Cardiac fibroblast (primary cell): ENCODE measurements at places on chromosomes 12 and 14.

DNA sequence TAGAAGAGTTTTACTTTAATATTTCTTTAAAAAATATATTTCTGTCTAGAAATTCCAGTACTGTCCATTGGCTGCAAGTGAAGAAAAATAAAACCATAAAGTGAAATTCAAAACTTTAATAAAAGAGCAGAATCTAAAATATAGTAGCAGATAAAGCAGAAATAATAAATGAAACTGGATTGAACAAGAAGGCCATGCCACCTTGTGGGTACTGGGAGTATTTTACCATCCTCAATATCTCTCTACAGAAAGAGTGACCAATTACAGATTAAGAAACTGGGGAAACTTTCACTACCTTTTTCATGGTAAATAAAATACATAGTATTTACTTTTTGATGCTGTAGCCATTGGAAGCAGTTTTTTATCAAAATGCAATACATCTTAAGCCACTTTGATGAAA is 220.5 kb downstream of the BCAT1 start:
- DNase-seq = peak; percentile 66

DNA sequence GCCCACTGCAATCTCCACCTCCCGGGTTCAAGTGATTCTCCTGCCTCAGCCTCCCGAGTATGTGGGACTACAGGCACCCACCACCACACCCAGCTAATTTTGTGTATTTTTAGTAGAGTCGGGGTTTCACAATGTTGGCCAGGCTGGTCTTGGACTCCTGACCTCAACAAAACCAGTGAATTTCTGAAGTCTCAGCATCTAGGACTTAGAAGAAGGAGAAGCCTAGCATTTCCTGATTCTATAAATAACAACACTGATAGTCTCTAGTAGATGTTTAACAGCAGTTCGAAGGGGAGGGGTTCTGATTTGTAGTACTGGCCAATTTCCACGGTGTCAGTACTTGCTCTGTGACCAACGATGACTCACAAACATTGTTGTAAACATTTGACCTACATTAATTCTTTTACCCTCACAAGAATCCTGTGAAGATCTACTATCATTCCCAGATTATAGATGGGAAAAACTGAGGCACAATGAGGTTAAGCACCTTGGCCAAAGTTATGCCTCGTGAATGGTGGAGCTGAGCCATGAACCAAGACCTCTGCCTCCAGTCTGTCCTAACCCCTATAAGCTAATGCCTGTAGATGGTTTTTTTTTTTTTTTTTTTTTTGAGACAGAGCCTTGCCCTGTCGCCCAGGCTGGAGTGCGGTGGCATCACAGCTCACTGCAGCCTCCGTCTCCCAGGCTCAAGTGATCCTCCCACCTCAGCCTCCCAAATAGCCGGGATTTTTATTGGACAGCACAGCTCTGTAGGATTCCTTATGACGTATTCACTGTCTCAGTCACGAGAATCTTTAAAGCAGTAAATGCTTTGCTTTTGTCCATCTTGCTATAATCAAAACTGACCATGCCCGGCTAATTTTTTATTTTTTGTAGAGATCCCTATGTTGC is 5.2 kb downstream of the P2RX4 start:
- peak; percentile 90 for DNase-seq

DNA sequence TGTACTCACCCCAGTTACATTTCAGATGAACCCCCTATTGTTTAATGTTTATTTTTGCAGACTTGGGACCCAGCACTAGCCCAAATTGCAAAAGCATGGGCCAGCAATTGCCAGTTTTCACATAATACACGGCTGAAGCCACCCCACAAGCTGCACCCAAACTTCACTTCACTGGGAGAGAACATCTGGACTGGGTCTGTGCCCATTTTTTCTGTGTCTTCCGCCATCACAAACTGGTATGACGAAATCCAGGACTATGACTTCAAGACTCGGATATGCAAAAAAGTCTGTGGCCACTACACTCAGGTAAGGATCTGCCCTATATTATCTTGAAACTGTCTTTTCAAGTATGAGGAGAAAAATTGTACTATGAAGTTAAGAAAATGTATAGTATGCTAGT is 1.2 kb downstream of the GLIPR1 start:
- peak; percentile 91 for DNase-seq

- no peak for DNase-seq
These were observed 80.7 kb downstream of the EPS8 start for GRCh38 chr12:15708396-15709076.

- DNase-seq = peak; percentile 57
These were observed 141.0 kb upstream of the ARHGAP5 start for GRCh38 chr14:31936115-31936514.

DNA sequence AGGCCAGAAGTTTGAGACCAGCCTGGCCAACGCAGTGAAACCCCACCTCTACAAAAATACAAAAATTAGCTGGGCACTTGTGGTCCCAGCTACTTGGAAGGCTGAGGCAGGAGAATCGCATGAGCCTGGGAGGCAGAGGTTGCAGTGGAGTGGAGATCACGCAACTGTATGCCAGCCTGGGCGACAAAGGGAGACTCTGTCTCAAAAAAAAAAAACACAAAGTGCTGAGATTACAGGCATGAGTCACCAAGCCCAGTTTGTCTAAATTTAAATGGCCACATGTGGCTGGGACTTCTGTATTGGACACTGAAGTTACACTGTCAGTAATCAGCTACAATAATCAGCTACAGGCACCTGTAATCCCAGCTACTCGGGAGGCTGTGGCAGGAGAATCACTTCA is 100.9 kb upstream of the AEBP2 start:
- DNase-seq = no peak

GRCh38 chr12:96529912-96530311 is 40.5 kb downstream of the CFAP54 start:
- peak; percentile 10 for DNase-seq

DNA sequence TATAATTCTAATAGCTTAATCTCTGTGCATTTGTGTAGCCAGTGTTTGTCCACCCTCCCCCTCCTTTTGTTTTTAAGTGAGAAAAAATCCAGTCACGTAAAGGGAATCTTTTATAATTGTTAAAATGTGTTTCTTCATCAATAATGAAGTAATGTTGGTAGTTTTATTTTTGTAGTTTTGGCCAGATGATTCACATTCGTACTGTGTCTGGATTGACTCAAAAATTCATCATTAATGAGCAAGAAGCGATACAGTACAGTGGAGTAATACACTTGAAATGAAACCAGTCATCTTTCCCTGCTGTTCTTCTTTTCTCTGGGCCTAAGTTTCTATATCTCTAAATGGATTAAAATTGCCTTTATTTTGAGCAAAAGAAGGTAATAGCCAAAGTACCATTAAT is 86.5 kb downstream of the SRGAP1 start:
- peak; percentile 83 for DNase-seq

- peak; percentile 72 for DNase-seq
These were observed 424 bp downstream of the TEDC1 start for GRCh38 chr14:105491366-105491973.

DNA sequence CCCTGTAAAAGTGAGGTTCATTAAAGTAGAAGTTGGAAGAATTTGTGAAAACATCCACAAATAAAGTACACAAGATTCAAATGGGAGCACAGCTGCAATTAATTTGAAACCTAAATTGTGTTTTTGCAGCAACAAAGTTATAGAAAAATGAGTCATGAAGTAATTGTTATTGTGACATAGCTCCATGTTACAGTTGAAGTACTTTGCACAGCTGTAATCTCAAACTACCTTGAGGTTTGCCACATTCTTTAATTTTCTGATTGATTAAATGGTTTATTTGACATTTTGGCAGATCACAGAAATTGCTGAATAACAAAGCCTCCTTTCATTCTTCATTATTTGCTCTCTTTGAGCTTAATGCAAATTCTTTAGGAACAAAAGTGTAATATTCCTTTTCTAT is 111.3 kb downstream of the RMST start:
- DNase-seq = no peak

DNA sequence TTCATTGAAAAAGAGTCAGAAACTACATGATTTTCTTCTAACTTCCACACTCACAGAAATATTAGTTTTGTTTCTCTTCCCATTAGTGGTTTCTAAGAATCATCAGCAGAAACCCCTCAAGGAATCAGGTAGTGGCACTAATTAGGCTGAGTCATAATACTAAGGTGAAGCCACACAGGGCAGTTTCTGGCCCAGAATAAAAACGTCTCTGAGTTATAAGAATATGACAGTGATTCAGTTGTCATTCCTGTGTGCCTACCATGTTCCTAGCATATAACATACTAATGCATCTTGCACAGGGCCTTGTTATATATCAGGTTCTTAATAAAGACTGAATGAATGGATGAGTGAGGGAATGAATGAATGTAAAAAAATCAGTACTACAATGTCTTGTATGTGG is 206.0 kb upstream of the PLEKHG7 start:
- no peak for DNase-seq

DNA sequence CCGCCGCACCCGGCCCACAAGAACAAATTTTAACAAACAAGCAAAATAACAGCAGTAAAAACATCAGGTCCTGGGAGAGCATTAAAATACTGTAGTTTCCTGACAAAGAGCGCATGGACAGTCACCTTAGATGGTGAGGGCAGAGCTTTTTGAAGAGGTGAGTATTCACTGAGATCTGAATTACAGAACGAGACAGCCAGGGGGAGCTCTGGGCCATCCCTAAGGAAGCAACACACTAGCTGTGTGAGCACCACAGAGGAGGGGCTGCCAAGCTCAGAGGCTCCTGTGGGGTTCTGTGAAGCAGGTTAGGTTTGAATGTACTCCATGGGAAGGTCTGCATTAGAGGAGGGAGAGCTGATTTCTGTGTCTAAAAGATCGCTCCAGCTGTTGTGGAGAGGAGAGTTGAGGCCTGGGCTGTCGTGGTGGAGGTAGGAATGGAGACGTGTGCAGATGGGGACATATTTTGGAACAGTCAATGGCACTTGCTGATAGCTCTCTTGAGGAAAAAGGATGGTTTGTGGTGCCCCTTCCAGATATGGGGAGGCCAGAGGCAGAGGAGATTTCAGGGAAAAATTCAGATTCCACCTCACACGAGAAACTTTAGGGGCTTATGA is 72.9 kb downstream of the TRAFD1 start:
- peak; percentile 73 for DNase-seq

DNA sequence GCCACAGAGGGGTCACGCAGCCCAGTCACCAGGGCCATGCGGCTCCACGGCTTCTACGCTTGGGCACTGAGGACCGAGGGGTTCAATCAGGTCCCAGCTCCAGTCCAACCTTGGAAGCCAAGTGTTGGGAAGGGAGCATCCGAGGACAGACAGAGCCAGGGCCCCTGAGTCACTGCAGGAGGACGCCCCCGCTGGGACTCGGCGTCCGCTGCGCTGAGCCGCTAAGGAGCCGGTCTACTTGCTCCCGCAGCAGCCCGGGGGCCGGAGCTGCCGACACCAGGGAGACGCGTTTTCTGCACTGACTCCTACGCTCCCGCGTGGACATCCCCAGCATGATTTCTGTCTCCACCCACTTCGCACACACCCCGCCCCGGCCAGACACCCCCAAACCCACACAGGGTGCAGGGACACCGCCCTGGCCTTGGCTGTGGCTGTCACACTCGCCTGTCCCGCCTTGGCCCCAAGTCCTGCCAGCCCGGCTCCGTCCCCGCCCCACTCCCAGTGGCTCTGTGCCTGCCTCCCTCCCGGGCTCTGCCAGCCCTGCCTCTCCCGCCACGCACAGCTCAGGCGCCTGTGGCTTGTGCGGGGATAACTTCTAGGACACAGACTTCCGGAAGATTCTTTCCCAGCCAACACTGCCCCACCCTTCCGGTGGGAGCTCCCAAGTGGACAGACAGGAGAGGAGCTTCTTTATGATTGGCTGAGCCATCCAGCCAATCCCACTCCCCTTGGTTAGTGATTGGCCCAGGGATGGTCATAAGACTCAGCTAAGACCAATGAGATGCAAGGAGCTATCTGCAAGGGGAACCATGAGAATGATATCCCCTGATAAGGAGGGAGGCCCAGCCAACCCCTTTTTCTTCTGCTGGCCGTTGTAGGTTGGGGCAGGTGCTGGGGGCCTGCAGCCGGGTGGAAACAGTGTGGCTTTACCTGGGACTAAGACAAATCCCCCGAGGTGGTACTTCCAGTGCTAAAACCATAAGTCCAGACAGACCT is 118.9 kb upstream of the SFSWAP start:
- DNase-seq = no peak

DNA sequence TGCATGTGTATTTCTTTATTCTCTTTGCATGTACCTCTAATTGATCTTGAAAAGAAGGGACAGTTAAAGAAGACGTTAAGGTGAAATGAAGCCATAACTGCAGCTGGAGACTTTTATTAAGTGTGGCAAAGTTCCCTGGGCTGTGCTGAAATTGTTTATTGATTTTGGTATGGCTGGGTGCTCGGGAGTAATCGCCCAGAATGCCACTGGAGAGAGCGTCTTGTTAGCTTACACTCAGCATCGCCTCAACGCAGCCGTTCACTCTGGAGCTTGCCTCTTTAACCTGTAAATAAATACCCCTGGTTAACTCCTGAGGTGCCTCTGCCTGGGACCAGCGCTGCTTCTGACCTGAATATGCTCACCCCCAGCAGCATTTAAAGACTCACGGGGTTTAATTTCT is 98.6 kb downstream of the GPATCH2L start:
- DNase-seq = no peak

GRCh38 chr12:15752785-15753184 is 36.4 kb downstream of the EPS8 start:
- DNase-seq = peak; percentile 48

DNA sequence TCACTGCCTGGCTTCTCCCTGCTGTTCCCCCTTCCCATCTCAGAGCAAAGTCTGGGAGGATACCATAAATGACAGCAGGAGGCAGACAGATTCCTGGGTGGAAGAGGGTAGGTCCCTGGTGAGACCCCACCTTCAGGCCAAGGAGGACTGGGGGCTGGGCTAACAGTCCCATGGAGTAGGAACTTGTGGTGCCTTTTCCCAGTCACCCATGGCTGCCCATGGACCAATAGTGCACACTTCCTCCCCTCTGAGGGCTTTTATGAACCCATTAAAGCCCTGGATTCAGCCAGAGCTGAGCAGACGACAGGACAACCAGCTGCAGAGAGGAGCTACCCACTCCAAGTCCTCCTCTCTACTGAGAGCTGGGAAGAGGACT is 36.6 kb upstream of the OR5AU1 start:
- DNase-seq = no peak

GRCh38 chr12:55188974-55189556 is 31.8 kb upstream of the OR10A7 start:
- DNase-seq = peak; percentile 85

DNA sequence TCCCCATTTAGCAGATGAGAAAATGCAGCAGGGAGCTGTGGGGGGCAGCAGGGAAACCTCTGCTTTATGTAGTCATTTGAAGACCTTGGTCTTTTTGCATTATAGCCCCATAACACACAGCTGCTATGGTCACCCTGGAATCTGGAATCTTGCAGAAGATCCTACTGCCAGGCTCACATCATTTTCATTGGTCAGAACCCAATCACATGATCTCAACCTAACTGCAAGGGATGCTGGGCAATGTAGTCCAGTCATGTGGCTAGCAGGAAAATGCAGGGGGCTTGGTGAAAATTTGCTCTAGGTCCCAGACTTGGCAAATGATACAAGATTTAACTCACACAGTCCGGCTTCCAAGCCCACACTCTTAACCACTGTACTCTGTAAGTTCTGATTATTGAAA is 1028.7 kb downstream of the AACS start:
- DNase-seq = peak; percentile 3

GRCh38 chr14:89245802-89246201 is 171.2 kb downstream of the FOXN3 start:
- DNase-seq = no peak
